ENCODE measurements at places on chromosomes 5 and 9.
A peak's percentile ranks its signal among the peaks of the same experiment; 100 is the strongest.

- no peak for DNase-seq
Measured at GRCh38 chr5:168317096-168317520, 25.7 kb downstream of the WWC1 start.

GRCh38 chr5:78500028-78500427 is 139.6 kb downstream of the SCAMP1 start:
- DNase-seq = no peak

GRCh38 chr9:109164042-109164441 is 3.0 kb downstream of the FRRS1L start:
- DNase-seq = no peak

DNA sequence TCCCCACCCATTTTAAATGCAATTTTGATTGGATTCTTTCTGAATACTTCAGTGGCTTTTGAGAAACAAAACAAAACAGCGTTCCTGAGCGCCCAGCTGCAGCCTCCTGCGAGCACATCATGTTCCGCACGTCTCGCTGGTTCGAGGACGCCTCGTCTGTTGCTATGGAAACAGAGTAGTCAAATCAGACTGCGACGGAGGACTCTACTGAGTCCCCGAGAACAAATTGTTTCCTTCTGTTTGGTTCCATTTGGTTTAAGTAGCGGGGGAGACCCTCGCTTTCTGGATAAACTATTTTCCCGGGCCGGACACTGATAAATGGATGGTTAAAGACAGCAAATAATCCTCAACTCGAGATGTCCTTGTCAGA is 69.0 kb downstream of the SLC28A3 start:
- DNase-seq = peak; percentile 1

DNA sequence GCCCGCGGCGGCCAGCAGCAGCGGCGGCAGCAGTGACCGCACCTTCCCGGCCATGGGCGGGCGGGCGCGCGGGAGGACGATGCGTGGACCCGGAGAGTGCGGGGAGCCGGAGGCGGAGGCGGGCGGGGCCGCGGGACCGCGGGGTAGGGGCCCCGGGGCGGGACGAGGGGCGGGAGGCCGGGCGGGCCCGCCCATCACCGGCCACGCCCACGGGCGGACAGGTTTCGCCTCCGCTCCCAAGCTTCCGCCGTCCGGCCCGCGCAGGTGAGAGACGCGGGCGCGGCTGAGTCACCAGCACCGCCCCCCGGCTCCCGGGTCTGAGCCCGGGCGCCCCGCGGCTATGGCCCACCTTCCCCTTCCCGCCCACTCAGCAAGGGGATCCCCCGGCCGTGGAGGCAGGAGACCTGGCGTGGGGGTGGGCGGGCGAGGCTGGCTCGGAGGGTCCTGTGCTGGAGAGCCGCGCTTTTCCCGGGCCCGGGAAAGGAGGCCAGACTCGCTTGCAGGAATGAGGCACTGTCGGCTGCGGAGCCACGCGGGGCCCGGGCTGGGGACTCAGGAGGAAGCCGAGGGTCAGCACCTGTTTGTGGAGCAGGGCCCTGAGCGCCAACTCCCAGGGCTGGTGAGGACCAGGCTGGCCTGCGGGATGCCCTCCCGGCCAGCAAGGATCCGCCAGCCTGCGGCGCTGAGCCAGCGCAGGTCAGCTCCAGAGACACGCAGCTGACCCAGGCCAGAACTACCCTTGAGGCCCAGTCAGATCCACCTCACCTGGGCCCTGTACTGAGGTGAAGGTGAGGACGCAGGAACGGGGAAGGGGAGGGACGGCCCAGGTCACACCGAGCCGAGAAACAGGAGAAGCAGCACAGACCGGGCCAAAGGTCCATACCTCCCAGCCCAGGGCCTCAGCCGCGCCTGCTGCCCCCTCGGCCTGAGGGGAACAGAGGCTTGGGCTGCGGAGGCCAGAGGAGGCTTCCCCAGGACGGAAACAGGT is at the start of gene ENTPD2:
ENTPD2 (minus strand) TSS at position 118 of the 988 bp plus-strand sequence; CDS start at position 54, 64 bp downstream.
- DNase-seq = no peak

- DNase-seq = no peak
Measured at GRCh38 chr9:136757328-136757727, 715 bp downstream of the LCN8 start.

GRCh38 chr9:2709645-2710101 is 7.6 kb upstream of the KCNV2 start:
- DNase-seq = peak; percentile 65

DNA sequence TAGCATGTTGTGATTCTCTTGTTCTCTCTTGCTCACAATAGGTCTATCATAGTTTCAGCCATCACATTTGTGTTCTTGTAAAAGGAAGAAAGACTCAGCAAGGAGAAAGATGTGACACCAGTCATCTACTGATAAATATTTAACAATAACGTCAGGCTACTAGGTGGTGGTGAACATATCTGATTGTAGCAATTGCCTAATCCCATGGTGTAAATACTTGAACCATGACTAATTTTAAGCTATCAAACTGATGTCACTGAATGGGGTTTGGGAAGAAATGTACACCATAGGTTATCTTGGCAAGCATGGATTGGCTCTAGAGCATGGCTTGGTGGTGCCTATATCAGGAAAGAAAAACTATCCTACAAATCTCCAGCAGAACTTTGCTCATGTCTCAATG is 16.6 kb downstream of the DMRTA1 start:
- no peak for DNase-seq

GRCh38 chr5:135238622-135239452 is 160.2 kb downstream of the MACROH2A1 start:
- DNase-seq = no peak

DNA sequence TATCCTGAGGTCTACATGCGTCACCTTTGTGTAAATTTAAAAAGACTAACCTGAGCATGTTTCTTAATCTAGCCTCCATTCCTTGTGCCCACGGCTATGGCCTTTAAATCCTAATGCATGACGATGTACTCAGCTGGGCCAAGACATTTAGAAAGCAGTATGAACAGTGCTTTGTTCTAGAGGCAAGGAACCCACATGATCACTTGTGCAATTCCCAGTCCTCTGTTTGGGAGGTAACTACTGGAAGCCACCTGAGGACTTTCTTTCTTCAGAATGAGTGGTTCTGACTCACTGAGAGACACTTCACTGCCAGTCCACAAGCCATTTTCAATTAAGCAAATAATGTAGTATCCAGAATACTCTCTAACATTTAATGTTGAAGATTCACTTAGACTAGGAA is 181.3 kb downstream of the RAB3C start:
- no peak for DNase-seq

DNA sequence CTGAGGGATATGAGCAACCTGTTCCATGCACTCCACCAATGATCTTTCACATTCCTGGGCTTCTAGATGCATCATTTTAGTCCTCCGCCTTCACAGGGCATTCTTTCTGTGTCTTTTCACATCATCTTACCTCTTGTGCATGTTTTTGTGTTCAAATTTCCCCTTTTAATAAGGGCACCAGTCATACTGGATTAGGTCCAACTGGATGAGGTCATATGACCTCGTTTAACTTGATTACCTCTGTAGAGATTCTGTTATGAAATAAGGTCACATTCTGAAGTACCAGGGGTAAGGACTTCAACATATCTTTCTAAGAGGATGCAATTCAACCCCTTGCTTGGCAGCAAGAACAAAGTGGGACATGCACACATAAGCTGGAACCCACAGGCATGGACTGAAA is 335.3 kb upstream of the TLE4 start:
- no peak for DNase-seq

DNA sequence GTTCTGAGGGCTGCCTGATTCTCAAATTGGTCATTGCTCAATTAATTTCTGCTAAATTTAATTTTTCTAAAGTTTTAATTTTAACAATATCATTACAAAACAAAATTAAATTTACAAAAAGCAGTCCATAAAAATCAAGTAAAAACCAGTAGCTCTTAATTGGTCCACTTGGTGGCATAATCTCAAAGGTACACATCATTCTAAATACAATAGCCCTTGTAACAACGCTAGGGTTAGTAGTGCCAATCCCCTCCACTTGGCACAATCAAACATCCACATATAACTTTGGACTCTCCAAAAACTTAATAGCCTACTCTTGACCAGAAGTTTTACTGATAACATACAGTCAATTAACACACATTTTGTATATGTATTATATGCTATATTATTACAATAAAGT is 1.9 kb upstream of the NDUFB6 start:
- no peak for DNase-seq

- no peak for DNase-seq
Measured at GRCh38 chr5:180373454-180373853, 20.3 kb upstream of the GFPT2 start.

Data from NCI-H526 treated with DMSO at 0.1 percent for 48 hours (cell line).